T-helper 9 cell (primary cell): ENCODE measurements at places on chromosomes 6 and 20.

GRCh38 chr20:35145141-35145564 lies 2.0 kb downstream of the EDEM2 start:
- no peak for DNase-seq

DNA sequence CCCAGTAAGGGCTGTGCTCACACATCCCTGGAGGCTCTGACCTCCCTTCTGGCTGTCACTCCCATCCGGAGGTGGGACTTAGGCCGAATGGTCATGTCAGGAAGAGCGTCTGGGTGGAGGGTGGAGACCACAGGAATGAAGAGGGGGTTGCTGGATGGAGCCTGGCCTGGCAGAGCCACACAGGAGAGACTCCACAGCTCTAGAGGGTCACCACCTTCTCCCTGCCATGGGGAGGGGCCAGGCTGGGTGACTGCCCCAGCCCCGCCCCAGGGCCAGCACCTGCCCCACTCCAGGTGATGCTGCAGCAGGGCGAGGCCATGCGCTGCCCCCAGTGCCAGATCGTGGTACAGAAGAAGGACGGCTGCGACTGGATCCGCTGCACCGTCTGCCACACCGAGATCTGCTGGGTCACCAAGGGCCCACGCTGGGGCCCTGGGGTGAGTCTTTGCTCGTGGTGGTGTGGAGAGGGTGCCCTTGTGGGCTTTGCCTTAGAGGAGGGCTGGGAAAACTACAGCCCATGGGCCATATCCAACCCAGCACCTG lies 20.6 kb downstream of the RBCK1 start:
- DNase-seq: no peak

- DNase-seq: no peak
Measured at GRCh38 chr6:5173810-5174209, 86.9 kb downstream of the LYRM4 start.

DNA sequence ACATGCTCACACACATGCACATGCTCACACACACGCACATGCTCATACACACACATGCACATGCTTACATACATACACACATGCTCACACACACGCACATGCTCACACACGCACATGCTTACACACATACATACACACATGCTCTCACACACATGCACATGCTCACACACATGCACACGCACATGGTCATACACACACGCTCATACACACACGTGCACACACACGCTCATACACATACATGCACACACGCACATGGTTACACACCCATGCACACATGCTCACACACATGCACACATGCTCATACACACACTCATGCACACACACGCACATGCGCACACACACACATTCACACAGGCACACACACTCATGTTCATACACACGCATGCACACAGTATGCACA lies 20.8 kb upstream of the RPS6KA2 start:
- no peak for DNase-seq

DNA sequence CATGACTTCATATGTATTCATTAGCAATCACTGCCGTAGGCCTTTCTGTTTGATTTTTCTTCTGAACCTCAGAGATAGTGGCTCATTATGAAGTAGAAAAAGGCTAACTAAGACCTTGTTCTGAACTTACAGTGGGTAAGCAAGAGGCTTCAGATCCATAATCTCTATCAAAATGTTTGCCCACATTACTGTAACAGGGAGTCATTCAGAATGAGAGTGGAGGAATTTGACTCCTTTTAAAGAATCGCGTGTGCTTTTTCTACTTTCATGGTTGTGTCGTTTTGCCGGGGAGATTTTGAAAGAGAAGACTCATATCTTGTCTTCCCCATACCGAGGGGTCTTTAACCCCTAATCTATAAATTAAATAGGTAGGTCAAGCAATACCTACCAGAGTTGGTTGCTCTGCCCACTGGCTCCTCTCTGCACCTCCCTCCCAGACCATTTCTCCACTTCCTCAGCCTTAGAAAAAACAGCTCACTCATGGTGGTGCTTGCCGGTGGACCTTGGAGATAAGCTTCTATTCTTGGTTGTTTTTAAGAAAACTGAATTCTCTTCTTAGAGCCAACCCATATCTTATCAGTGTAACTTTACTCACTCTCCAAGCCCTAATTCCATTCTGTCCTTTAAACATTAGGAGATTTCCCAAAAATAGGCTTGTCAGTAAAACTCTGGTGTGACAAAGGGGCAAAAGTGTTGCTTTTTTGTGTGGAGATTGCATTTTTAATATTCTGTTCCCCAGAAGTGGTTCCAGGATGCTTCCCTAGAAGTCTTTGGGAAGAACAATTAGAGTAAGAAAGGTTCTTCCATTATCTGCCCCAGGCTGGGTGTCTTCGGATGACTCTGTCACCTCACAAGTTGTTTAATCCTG lies 56.6 kb downstream of the E2F3 start:
- no peak for DNase-seq

DNA sequence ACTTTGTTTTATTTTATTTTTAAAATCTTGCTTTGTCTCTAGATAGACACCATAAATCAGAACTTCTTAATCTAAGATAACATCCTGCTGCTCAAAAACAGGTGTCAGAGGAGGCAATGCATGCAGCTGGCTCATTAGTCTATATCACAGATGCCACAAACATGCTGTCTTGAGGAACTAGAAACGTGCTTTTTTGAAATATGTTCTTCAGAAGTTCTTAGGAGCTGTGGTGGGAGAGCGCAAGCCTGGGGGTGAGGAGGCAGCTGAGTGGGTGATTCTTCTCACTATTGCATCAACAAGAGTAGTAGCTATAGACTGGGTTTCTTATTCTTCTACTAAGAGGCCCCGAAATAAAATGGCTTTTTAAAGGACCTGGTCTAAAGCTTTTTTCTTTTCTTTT lies 23.4 kb downstream of the IL22RA2 start:
- no peak for DNase-seq

- DNase-seq: peak; percentile 58
Measured at GRCh38 chr20:58179432-58180099, 48.9 kb downstream of the ANKRD60 start.

DNA sequence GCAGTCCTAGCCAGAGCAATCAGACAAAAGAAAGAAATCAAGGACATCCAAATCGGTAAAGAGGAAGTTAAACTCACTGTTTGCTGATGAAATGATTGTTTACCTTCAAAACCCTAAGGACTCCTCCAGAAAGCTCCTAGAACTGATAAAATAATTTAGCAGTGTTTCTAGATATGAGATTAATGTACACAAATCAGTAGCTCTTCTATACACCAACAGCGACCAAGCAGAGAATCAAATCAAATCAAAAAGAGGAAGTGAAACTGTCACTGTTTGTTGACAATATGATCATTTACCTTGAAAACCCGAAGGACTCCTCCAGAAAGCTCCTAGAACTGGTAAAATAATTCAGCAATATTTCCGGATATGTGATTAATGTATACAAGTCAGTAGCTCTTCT lies 21.7 kb downstream of the SERPINB9 start:
- DNase-seq: no peak

DNA sequence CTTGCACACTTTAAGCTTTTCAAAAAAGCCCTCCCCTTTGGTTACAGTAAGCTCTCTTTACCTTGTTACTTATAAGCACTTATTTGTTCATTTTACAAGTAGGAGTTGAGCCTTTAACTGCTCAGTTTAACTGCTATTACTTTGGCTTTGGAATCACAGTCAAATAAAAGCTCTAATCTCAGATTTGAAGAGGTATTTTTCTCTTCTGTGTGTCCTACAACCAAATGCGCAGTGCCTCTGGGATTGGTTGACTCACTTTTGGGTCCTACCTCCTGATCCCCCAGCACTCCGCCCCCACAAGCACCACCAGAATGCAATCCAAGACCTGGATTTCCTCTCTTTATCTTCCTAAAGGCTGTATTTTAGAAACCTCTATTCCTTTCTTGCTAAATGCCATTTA lies 2.5 kb downstream of the NCOA7 start:
- DNase-seq: no peak

GRCh38 chr6:105113422-105113821 lies 66.4 kb downstream of the POPDC3 start:
- DNase-seq: no peak

DNA sequence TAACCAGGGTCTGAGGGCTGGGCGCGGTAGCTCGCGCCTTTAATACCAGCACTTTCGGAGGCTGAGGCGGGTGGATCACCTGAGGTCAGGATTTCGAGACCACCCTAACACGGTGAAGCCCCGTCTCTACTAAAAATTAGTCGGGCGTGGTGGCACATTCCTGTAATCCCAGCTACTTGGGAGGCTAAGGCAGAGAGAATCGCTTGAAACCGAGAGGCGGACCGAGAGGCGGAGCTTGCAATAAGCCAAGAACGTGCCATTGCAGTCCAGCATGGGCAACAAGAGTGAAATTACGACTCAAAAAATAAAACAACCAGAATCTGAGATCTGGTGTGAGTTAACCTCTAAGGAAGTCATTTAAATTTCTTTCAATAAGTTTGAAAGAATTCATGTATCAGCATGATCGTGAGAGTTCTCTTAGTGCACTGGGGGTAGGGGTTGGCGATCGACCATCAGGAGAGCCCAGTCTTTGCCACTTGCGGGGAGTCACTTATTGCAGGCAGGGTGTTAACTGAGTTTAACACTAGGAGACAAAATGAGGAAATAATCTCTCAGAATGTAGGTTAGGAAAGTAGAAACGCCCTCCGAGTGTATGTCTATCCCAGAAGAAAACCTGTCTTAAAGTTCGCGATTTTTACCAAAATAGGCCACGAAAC lies 206.5 kb upstream of the ZNF184 start:
- no peak for DNase-seq

DNA sequence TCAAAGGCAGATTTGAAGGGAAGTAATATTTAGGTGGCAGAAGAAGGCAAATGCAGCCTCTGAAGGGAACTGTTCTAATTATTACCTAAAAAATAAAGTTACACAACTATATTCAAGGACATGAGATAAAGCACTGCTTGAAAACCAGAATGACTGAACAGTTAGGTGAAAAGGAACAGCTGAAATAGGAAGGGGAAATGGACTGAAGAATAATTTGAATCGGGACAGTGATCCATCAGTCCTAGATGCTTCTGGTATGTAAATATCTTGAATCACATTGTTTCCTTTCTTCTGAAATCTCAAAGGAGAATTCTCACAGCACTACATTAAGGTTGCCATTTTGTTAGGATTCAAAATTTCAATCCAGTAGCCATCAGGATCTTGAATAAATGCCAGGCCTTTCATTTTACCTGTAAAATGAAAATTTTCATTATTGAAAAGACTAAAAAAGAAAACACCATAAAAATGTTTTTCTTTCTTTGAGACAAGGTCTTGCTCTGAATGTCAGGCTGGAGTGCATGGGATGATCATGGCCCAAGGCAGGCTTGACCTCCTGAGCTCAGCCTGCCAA lies 25.9 kb downstream of the GLO1 start:
- DNase-seq: no peak

GRCh38 chr6:36701401-36701991 lies 3.9 kb downstream of the RAB44 start:
- DNase-seq: no peak

- no peak for DNase-seq
Measured at GRCh38 chr20:59977086-59977485, 18.9 kb downstream of the CDH26 start.

GRCh38 chr6:113574147-113574546 lies 283.0 kb upstream of the MARCKS start:
- DNase-seq: no peak

DNA sequence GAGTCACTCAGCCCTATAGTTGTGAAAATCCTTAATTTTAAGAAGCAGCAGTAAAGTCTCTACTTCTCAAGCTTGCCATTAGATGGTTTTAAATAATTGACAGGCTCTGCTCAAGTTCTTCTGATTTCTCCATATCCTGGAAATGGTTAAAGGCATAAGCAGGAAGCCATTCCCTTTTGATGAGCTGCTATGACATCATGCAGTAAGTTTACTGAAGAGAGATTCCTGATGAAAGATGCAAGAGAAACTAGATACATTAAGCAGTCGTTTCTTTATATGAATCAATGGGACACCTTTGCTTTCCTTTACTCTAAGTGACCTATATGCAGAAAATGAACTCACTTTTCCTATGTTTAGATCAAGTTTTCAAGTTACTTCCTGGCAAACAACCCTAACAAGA lies 9.8 kb downstream of the POPDC3 start:
- DNase-seq: no peak

- DNase-seq: no peak
Measured at GRCh38 chr6:52161689-52162438, 24.3 kb upstream of the IL17A start.

- no peak for DNase-seq
Measured at GRCh38 chr6:27694547-27694874, 217.7 kb downstream of the OR2B2 start.

DNA sequence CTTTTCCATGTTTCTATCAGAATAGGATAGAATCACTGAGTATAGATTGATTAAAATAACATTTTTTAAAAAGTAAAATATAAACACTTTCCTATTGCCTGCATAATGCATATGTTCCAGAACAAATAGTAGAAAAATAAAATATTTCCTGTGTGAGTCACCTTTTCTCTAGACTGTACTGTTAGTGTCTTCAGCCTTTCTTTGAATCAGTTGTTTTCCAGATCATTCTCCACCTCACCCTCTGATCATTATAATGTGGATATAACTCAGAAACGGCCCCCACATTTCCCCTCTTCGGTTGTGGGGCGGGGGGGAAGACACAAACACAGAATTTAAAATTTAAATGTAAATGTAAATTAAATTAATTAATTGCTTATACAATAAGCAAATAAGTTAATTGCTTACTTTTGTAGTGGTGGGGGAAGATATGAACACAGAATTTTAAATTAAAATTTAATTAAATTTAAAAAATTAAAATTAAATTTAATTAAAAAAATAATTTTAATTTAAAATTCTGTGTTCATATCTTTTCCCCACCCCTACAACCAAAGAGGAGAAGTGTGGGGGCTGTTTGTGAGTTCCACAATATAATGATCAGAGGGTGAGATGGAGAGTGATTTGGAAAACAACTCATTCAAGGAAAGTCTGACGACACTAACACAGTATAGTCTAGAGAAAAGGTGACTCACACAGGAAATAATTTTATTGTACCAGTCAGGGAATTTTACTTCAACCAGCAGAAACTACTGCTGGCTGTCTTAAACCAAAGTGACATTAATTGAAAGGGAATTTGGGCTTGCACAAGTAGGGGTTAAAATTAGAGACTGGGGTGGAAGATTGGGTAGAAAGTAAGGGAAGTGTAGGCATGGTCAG lies 37.1 kb upstream of the PROKR2 start:
- no peak for DNase-seq

DNA sequence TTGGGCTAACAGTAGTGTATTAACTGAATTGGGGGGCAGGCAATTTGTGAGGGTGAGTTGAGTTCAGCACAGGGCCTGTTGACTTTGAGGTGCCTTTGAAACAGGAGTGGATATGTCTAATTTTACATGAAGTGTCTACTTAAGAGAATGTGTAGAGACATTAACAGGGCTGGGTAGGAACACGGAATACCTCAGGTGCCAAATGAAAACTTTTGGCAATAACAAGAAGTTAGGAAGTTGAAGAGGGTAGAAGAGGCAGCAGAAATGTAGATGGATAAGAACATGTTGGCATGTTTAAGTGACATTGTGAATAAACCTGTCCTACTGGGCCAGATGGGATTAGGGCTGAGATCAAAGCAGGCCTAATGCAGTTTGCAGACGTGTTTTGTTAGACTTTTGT lies 117.0 kb downstream of the SLC16A10 start:
- no peak for DNase-seq
